ENCODE measurements at places on chromosomes 12 and 14.

DNA sequence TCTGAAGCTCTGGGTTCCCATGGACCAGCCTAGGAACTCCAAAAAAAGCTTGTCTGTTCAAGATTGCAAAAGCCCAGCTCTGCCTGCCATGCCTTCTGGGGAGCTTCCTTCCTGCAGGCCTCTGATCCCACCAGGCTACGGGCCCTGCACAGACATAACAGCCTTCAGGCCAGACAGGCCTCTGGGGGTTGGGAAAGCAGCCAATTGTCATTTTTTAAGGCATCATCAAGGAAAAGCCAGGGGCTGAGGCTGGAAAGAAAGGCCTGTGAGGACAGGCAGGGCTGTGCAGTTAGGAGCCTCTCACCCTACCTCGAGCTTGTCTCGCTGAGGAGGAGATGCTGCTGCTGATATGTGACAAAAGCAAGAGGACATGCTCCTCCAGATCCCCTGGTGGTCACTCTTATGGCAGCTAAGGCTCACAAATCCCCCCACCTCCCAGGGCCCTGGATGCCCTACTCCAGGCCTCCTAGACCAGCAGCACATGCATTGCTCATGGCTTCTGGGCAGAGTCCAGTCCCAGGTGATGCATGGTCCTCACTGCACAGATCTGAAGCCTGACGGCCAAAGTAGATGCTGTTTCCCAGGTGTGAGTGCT, 2.9 kb downstream of the TMEM229B start:
- no peak for DNase-seq

DNA sequence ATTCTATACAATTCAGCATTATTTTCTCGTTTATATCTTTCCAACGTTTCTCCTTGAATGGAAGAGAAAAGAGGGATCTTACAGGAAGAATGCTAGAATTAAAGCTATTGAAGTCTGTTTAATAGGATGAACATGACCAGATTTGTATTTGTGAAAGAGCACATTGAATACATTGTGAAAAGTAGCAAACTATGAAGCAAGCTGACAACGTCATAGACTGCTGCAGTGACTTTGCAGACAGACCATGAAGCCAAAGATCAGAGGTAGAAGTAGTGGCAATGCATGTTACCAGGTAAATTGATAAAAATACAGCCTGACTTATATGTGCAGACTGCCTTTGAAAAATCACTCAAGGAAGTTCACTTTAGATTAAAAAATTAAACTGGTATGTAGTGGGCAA, 146.1 kb downstream of the RASSF9 start:
- no peak for DNase-seq

DNA sequence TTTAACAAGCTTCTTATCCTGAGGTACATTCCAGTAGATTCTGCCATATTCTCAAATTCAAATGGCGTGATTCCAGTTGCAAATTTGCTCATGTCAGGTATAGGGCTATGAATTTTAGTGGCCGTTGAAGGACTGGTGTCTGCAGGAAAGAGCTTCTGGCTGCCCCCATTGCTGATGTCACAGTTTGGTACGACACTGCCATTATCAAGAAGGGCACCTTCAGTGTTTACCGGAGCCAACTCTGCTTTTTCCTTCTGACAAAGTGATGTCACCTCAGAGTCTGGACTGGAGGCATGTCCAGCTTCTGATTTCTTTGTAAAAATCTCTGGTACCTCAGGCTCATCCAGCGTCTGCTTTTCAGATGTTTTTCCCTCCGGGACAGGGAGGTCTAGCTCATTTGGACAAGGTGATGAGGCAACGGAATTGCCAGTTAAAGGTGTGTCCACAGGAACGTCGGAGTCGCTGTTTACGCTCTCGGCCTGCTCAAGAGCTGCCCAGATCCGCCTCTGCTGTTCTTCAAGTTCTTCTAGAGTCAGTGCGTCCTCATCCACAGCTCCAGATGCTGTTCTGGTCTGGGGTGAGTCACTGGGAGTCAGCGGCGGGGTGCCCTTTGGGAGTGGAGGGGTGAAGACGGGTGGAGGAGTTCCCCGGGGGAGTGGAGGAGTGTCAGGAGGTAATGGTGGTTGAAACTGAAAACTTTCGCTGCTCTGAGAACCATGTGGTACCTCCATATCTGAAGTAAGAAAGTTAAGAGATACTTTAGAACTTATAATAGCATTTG, 27.0 kb downstream of the ZCCHC8 start:
- no peak for DNase-seq

DNA sequence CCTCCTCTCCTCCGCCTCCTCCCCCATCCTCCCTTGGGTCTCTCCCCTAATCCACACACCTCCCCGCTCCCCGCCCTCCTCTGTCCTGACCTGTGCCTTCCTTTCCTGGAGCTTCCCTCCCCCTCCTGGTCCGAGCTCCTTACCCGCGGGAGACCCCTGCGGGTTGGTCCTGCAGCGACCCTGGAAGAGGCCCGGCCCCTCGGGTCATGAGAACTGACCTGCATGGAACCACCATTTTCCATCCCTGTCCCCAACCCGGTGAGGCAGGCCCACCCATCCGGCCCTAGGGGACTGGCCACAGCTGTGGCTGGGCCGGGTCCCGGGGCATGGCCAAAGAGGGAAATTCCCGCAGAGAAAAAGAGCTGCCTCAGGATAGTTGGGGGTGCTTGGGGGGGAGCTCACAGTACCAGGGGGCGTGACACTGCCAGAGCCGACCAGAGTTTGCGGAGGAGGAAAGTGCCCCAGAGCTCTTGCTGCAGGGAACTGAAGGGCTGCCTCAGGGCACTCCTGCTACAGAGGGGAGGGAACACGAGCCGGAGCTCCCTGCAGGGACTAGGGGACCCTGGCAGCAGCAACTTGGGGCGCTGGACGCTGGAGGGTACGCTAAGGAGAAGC, 613 bp downstream of the ARHGEF40 start:
- no peak for DNase-seq

Measured in 8988T (cell line).